Pulmonary artery endothelial cell (primary cell): ENCODE measurements at places on chromosomes 12 and 14. TPM values are rescaled to one million over a fixed set of nuclear protein-coding genes. Genes with fewer than 3 reads are reported as not detected.
A peak's percentile ranks its signal among the peaks of the same experiment; 100 is the strongest.

RNASE1 gene
- total RNA-seq, result 75.5 and 99.7 TPM in 2 replicates

ACOT6 gene
- total RNA-seq, result not detected in 2 replicates

GPD1 gene
- not detected in 2 replicates for total RNA-seq

NFE2 gene
- total RNA-seq, result not detected in 2 replicates

DNA sequence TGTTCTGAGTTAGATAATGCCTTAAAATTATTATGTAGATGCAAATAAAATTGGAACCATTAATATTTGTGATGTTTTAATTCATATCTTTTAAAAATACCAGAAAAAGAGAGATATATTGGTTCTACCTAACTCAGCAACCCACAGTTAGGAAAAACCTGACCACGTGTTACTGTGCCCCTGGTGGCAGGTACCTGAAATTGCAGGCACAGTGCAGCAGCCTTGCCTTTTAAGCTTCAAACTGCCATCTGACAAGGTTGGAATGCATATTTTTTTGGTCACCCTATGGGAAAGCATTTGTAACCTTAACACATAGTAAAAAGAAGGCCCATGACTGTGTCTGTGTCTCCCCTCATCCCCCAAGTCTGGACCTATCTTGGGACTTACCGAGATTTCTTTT, 109.4 kb upstream of the NOS1 start:
- DNase-seq, result no peak

- no peak for DNase-seq
Measured at GRCh38 chr12:132245521-132246101, 83.8 kb downstream of the GALNT9 start.

DNA sequence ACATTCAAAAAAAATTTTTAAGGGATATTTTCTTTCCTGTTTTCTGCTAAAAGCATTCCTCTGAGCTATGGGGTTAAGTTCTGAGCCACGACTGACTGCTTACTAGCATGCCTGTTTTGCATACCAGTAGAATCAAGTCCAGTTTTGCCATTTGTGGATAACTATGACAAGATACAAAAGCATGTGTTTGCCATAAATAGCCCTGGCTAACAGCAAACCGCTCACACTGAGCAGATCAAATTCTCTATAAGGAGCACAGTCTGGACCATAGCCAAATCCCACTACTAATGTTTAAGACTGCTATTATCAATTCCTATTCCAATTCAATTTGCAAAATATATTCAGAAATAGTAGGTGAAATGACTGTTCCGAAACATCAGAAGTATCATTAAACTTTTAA, 3.2 kb downstream of the CFL2 start:
- no peak for DNase-seq

- no peak for DNase-seq
Measured at GRCh38 chr12:11730299-11731041, 81.0 kb downstream of the ETV6 start.

DNA sequence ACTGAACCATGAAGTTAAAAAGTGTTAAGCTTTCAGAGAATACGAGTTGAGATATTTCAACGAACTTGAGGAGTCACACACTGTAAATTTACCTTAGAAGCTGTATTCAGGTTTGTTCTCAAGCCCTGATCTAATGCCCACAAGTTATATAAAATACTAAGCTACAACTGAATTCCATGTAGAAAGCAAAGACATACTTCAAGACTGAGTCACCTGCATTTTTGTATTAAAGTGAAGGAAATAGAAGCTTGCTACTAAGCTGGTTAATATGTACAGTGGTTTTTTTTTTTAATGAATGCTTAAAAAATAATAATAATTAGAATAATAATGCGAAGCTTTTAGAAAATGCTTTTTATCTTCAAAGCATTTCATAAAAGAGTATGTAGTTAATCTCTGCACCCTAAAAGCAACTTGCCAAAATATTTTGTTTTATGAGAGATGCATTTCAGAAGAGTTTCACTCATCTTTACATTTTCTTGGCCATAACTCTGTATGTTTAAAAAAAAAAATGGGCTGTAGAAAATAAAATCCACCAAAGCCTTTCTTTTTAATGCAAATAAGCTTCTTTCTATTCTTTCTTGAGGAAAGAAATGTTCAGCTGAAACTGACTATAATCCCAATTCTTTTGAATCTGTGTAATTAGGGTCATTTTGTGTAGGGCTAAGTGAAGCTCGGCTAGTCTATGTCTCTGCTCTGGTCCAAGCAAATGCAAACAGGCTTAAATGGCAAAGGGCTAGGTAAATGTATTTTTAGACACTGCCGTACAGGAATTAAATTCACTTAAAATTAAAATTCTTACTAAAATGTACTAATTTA, 1047.5 kb upstream of the FLRT2 start:
- DNase-seq, result peak; percentile 33

DNA sequence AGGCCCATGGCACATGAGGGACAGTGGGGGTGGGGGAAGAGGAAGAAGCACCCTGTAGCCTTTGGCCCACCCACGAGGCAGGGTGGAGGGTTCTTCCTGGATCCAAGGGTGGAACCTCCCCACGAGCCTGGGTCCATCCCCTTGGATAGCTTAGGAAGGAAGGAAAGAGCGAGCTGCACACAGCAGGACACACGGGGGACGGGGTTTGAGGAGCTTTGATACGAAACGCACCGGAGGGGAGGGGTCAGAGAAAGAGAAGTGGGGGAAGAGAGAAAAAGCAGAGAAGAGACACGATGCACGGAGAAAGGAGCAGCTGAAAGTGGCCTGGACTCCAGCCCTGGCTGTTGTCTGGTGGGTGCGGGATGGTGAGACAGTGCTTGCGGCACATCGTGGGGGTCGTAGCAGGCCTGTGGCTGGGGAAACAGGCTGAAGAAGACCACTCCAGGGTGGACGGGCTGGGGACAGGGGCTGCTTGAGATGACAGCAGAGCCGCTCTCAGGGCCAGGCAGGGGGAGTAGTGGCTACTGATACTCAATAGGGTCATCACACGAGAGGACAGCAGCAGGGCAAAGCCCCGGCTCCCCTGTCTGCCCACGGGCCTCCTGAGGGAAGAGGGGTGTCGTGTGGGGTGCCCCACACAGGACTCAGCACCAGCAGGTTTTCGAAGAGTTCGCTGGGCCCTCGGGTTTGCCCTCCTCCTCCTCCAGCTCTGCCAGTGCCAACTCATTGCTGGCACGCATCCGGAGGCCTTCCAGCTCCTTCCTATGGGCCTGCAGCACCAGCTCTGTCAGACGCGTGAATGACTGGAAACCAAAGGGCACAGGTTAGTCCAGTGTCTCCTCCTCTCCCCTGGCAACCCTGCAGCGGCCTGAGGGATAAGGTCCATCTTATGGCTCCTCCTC, 5.4 kb upstream of the GPX2 start:
- no peak for DNase-seq

DNA sequence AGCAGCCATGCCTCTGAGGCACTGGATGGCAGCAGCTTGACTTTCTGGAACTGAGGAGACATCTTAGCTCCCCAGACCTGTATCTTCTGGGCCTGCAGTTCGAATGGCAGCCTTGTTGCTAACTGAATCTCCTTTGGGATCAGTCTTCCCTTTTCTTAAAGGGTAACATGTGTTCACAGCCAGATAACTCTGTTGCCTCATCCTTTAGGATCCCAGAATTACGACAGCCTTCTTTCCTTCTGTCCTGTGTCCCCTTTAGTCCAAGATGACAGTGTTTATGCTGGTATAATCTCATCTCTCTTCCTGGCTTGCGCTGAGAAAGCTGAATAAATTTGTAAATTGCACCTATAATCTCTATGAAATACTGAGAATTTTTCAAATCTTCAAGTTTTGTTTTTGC, 9.1 kb upstream of the ERC1 start:
- DNase-seq, result no peak
